ENCODE measurements at places on chromosomes 11 and 22. TPM values are rescaled to one million over a fixed set of nuclear protein-coding genes. Genes with fewer than 3 reads are reported as not detected.

IGSF9B gene
- 5.4 TPM for total RNA-seq

OR51B2 gene
- total RNA-seq, result not detected

DNA sequence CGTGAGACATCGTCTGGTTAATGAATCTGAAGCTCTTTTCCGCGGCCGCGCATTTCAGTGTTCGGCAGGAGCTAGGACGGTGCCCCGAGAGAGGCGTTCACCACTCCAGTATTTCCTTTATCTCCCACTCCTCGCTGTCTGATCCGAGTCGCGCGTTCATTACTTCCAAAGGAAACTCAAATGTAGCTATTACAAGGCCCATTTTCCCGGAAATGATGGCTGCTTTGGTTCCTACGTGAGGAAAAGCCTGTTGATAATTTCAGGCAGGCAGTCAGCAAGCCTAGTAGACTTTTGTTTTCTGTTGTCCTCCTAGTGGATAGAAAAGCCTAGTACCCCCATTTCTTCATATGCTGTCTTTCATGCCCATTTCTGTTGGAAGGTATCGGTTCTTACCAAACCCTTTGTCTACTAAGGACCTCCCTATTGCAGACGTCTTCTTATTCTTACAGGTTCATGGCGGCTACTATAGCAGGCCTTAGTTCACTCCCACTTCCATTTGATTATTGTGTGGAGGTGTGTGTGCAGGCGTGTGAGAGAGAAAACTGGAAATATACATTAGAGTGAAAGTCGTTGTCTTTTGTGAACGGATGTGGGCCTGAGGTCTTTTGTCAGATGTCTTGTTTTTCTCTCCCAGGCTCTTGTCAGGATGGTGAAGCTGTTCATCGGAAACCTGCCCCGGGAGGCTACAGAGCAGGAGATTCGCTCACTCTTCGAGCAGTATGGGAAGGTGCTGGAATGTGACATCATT, 737 bp downstream of the RBM4 start:
- DNase-seq, result no peak

DNA sequence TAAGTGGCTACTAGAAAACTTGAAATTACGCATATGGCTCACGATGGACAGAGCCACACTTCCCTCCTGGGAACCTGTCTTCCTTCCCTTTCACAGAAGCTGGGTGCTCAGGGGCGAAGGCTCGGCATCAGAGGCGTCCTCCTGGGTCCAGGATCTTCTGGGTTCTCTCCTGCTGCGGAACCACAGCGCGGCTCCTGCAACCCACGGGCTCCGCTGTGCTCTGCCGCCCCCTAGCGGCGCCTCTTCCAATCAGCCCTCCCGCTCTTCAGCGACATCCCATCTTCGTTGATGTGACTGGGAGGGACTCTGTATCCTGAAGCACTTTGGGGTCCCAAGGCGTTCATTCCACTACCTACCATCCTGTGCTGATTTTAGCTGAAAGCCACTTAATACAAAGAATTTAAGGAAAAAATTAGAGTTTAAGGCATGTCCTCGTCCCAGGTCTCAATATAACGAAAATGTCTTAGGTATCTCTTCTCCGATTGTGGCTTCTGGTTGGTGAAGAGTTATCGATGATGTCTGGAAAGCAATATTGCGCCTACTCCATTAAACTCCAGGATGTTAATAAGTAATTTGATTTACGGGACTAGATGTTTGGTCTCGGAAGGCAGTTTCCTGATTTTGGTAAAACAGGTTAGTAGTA, 14.8 kb upstream of the RPS3 start:
- DNase-seq, result peak; percentile 88

DNA sequence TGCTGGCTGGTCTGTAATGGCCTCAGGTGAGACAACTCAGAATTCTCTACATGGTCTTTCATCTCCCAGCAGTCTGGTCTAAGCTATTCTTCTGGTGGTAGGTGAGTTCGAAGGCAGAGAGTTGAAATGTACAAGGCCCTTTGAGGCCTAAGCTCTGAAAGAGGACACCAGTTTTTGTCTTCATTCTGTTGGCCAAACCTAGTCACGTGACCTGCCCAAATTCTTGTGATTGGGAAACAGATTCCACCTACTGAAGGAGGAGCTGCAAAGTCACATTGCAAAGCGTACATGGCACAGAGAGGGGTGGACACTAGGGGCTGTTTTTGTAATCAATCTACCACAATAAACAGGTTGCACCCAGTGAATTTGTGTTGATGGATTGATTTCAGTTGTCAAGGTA, 193.5 kb downstream of the NAV2 start:
- no peak for DNase-seq

DNA sequence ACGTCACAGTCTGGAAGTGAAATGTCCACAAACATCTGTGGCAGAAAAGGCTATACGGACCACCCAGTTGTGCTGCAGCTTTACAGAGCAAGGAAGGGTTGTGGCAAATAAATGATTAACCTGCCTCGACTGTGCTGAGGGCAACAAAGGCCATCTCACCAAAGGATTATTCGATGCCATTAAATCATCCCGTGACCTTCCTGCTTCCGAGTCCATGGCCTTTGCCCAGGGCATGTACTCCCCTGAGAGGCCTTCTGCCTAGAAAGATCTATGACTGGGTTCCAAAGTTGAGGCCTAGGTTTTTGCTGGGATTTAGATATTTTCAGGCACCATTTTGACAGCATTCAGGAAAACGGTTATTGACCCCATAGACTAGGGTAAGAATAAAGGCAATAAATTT, 9.2 kb downstream of the CDPF1 start:
- no peak for DNase-seq

MICAL3 gene
- 32.7 TPM for total RNA-seq

VPS51 gene
- total RNA-seq, result 252 TPM

DNA sequence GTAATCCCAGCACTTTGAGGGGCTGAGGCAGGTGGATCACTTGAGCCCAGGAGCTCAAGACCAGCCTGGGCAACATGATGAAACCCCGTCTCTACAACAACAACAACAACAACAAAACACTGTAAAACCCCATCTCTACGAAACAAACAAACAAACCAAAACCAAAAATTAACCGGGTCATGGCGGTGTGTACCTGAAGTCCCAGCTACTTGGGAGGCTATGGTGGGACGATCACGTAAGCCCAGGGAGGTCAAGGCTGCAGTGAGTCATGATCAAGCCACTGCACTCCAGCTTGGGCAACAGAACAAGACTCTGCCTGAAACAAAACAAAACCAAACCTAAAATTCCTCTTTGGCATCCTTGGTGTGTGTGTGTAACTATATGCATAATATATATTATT, 7.0 kb upstream of the POLA2 start:
- DNase-seq, result no peak

DNA sequence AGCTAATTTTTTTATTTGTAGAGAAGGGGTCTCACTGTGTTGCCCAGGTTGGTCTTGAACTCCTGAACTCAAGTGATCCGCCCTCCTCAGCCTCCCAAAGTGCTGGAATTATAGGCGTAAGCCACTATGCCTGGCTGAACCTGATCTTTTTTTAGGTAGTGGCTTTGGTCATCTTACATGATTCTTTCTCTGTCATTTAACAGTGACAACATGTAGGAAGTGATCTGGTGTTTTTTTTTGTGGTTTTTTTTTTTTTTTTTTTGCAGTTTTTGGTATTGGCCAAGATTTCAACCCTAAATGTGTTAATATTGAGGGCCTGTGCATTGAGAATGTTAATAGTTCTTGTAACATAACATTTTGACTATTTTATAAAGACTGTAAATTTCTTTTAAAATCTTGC, 8.0 kb upstream of the FERMT3 start:
- DNase-seq, result no peak

DNA sequence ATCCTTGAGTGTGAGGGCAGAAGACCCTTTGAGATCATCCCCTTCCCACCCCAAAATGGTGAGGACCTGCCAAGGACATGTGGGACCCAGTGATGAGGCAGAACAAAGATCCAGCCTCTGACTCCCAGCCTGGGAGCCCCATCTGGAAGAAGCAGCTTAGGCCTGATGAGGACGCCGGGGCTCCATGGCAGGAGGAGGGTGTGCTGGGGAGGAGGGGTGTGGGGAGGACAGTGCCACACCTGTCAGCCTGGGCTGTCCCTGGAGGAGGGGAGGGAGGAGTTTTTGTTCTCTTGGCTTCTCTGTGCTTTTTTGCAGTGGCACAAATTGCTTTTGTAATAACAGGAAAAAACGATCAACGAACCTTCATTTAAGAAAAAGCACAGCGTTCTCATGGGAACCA, 44.4 kb upstream of the DAGLA start:
- DNase-seq, result no peak

DNA sequence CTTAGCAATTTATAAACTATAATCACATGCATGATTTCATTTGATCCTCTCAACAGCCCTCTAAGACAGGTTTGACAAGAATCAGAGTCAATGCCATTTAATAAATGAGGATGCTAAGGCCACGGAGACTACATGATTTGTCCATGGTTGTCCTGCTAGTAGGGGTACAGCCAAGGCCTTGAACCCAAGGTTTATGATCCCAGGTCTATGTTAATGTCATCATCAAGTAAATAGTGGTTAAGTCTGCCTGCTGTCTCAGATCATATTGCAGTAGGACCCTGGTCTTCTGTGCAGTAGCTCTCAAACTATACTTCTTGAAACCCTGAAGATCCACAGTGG, 17.7 kb upstream of the SYTL2 start:
- DNase-seq, result no peak

GRCh38 chr11:27228232-27228905, 134.6 kb downstream of the CCDC34 start:
- DNase-seq, result no peak

- DNase-seq, result no peak
Observed at GRCh38 chr11:12134236-12134585, 23.8 kb downstream of the MICAL2 start.

Data from neural progenitor cell (in vitro differentiated cells).